ENCODE measurements at places on chromosomes 2 and 18. TPM values are rescaled to one million over a fixed set of nuclear protein-coding genes. Genes with fewer than 3 reads are reported as not detected.

The DNAJC10 gene
- total RNA-seq: 13.7 TPM

The BCL2 gene
- total RNA-seq: 8.4 TPM

The MAP3K19 gene
- 0.34 TPM for total RNA-seq

The LBX2 gene
- total RNA-seq: 1.6 TPM

The SLC4A3 gene
- 14.7 TPM for total RNA-seq

The B3GNT7 gene
- total RNA-seq: 99.8 TPM

The FAP gene
- 6.9 TPM for total RNA-seq

DNA sequence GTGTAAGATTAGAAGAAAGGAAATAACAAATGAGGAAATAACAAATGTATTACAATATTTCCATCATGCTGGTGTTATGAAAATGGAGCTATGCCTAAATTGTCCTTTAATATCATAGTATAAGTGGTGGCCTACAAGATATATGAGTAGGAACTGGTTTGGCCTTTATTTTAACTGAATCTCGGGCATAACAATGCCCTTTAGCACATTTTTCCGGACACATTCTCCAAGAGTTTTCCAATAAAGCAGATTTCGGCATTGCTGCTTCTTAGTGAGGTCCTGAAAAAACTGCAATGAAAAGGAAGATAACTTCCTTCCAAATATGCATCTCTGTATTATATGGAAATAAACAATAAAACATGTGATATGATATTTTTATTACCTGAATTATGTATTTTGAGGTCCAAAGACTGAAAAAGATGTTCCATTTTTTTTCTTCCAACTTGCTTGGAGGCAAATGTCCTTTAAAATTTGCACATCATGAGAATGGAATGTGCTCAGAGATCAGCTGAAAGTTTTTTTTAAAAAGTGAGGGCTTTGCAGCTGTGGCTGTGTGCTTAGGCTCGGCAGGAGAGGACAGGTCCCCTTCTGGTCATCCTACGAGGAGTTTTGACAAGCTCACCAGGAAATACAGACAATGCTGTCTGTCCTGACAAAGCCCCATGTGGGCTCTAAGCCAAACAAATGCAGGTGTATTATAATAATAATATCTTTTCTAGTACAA, 132.3 kb upstream of the RND3 start:
- no peak for DNase-seq
- no peak overlapping the region for H3K27ac ChIP-seq
- no peak overlapping the region for H3K4me3 ChIP-seq
- no peaks in the 10 kb centered on the region for H3K27me3 ChIP-seq
- no peaks in the 10 kb centered on the region for H3K36me3 ChIP-seq

DNA sequence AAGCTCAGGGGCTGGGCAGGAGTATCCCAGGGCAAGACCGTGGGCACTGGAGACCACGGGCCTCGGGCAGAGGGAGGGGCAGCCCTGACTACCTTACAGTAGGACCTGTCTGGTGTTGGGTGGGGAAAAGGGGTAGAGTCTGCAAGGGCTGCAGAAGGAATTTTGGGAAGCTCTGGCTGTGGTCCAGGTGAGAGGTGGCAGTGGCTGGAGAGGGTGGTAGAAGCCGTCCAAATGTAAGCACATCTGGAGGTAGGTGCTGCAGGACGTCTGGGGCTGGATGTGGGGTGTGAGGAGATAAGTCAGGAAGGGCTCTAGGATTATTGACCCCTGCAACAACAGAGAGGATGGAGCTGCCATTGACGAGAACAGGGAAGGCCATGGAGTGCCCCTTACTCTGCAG, 486.7 kb downstream of the EIPR1 start:
- DNase-seq: no peak
- H3K36me3 ChIP-seq: no peaks in the 10 kb centered on the region
- no peaks in the 10 kb centered on the region for H3K27me3 ChIP-seq
- no peak overlapping the region for H3K4me3 ChIP-seq
- H3K4me1 ChIP-seq: no peaks in the 10 kb centered on the region
- H3K27ac ChIP-seq: no peak overlapping the region

- H3K4me1 ChIP-seq: peaks cover 9% of the 10 kb centered on the region
- H3K27ac ChIP-seq: no peak overlapping the region
- no peaks in the 10 kb centered on the region for H3K36me3 ChIP-seq
- no peaks in the 10 kb centered on the region for H3K27me3 ChIP-seq
These were observed 209.6 kb downstream of the SLC8A1 start for GRCh38 chr2:40242315-40242714.

DNA sequence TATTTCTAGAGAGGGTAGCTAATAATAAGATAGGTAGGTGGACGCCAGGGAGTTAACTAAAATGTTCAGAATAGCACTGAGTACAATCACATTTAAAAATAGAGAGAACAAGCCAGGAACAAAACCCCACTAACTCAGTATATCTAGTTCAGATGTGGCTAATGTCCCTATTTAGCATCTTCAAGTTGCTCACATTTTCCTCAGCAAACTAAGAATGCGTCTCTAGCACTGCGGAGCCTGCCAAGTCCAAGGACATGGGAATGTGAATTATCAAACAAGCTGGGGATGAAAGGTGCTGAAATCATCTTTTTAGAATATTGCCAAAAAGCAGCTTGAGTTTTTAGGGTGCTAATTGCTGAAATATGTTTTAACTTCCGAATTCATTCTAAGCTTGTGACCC, 398.5 kb upstream of the FIGN start:
- H3K4me3 ChIP-seq: no peak overlapping the region
- no peaks in the 10 kb centered on the region for H3K27me3 ChIP-seq
- H3K36me3 ChIP-seq: no peaks in the 10 kb centered on the region
- DNase-seq: no peak
- H3K27ac ChIP-seq: no peak overlapping the region
- H3K4me1 ChIP-seq: no peaks in the 10 kb centered on the region

DNA sequence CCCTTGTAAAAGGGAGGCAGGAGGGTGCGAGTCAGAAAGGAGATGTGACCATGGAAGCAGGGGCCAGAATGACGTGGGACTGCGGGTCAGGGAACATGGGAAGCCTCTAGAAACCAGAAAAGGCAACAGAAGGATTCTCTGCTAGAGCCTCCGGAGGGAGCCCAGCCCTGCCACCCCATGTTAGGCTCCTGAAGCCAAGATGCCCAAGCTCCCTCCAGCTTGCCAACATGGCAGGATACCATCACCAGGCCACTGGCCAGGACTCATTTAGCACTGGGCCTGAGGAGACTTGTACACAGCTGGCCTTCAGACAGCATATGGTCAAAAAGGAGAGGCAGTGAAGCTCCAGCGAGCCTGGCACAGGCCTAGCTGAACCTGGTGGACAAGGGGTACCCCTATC, 5.6 kb downstream of the TMEM247 start:
- H3K4me3 ChIP-seq: no peak overlapping the region
- no peaks in the 10 kb centered on the region for H3K27me3 ChIP-seq
- no peak for DNase-seq
- H3K36me3 ChIP-seq: no peaks in the 10 kb centered on the region

DNA sequence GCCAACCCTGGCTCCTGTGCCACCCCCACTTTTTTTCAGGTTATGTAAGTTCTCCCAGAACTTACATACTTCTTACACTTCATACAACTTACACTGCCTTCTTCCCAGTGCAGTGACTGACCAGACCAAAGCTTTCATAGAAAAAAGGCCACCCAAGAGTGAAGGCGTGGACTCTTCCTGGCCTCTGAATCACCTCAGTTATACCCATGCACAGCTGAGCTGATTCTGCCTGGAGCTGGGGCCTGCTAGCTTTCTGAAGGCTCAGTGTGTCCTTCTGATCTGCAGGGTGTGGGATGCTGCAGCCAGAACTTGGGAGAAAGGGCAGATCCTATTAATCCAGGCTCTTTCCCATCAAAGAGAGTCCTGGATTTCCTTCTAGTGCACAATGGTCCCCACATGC, 216.1 kb downstream of the TTC32 start:
- DNase-seq: no peak
- no peak overlapping the region for H3K4me3 ChIP-seq
- no peak overlapping the region for H3K27ac ChIP-seq

Data from upper lobe of left lung (tissue), 6 donors.